ENCODE measurements at places on chromosomes 1 and 21.

DNA sequence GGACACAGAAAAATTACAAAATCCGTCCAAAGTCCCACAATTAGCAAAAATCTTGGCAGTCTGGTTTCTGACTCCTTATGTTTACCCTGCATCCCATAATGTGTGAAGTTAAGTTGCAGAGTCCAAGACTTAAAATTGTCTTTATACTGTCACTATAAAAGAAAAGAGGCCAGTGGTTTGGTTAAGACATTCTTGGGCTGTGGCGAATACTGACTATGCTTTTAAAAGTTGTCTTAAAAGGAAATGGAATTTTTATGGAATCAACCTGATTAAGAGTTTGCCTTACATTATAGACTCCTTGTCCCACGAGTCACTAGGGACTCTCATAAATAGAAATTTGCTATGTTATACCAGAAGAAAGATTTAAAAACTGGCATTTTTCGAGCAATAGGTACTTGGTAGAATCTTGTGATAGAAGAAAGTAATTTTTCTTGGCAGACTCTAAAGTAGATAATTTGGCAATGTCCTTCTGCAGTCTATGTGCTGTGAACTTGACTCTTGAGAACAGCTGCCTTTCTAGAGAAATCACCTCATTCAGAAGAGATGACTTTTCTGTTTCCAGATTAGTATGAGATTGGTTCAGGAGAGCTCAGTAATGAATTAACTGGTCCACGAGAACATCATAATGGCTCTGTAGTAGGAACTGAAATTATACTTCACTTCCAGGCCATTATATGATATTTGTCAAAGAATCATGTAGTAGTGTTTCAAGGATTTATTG lies 31.8 kb downstream of the NTNG1 start:
- DNase-seq: no peak

DNA sequence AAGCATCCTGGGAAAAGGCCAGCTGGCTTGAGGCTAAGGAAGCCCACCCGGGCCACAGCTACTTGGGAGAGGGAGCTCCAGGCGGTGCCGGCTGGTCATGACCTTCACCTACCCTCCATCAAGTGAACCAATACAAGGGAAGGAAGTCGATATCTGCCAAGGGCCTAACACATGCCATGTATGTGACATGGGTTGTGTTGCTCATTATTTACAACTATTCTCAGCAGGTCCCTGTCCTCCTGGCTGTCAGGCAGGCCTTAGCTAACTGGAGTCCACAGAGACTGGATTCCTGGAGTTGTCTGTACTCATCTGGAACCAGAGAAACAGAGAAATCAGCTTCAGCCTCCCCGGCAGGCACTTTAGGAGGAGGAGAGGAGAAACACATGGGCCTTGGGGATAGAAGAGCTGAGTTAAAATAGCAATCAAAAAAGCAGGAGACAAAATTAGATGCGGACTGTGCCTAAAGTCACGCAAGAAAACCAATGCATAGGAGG lies 15.7 kb downstream of the TCEA3 start:
- DNase-seq: no peak

DNA sequence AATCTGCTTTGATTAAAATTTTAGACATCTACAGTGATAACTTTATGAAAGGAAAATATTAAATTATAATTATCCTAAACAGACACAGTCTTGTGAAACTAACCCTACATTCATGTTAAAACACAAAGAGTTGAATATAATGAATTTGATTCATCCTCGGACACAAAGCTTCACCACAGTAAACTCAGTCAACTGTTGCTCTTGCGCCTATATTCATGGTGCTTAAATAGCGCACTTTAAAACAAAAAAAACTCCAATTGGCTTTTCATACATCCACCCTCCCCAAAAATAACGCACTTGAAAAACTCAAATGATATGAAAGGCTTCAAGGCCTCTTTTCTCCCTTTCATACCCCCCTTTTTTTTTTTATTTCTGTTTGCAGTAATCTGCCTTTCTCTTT lies 260.3 kb downstream of the FAF1 start:
- no peak for DNase-seq

DNA sequence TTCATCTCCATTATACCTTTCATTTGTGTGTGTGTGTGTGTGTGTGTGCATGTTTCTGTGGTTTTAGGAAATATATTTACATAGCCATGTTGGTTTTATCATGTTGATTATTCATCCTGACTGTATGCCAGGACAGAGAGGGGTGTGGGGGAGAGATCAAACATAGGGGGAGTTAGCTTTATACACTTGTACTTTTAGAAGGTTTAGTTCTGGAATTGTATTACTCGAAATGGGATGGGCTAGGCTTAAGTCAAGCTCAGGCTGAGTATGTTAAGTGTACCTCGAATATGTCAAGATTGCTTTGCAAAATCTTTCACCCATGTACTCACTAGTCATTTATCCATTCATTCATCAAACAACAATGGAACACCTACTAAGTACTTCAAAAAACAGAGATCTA lies 123.3 kb downstream of the HMCN1 start:
- peak; percentile 18 for DNase-seq

DNA sequence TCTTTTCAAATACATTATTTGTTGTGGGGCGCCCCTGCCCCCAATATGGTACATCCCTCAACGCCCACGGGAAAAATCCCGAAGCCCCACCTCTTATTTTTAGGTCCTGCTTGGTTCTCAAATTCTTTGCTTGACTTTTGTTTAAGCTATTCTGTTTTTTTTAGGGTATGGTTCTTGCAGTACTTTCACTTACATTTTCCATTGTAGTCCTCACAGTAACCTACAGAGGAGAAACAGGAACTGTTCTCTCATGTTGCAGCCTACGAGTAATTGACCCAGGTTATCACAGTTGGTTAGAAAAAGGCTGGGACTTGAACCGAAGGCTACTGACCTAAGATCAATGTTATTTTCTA lies 697 bp upstream of the C21orf91 start:
- DNase-seq: no peak

DNA sequence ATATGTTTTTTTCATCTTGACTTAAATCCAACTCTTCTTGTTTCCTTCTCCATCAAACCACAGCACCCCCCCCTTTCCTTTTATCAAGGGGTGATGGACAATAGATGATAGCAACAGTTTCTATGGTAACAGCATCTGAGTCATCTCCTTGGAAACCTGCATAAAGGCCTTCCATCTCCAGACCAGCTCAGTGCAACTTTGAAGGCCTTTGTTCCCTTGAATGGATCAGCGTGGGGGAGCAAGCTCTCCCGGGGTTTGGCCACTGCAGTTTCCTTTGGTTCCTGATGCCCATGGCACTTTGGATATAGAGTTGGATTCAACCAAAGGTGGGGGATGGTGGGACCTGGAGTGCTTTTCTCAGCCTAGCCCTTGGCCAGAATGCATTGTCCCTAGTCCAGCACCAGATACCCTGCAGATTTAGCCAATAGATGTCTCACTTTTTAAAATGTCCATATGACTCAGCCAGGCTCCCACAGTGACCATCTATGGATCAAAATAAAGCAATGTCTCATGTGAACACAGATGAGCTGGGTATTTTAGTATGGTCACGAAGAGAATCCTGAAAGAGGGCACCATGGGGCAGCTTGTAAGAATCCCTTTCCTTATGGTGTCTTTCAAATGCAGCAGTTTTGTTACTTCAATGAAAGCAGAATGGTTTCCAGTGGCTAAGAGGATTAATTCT lies 127.7 kb downstream of the SPATA46 start:
- no peak for DNase-seq

- no peak for DNase-seq
Measured at GRCh38 chr1:42164551-42165420, at the start of gene GUCA2A. TSS of gene GUCA2A (minus strand) at chr1:42164745. CDS start at chr1:42164712, 33 bp downstream.

GRCh38 chr1:5765997-5766913 lies 226.0 kb downstream of the NPHP4 start:
- DNase-seq: no peak

DNA sequence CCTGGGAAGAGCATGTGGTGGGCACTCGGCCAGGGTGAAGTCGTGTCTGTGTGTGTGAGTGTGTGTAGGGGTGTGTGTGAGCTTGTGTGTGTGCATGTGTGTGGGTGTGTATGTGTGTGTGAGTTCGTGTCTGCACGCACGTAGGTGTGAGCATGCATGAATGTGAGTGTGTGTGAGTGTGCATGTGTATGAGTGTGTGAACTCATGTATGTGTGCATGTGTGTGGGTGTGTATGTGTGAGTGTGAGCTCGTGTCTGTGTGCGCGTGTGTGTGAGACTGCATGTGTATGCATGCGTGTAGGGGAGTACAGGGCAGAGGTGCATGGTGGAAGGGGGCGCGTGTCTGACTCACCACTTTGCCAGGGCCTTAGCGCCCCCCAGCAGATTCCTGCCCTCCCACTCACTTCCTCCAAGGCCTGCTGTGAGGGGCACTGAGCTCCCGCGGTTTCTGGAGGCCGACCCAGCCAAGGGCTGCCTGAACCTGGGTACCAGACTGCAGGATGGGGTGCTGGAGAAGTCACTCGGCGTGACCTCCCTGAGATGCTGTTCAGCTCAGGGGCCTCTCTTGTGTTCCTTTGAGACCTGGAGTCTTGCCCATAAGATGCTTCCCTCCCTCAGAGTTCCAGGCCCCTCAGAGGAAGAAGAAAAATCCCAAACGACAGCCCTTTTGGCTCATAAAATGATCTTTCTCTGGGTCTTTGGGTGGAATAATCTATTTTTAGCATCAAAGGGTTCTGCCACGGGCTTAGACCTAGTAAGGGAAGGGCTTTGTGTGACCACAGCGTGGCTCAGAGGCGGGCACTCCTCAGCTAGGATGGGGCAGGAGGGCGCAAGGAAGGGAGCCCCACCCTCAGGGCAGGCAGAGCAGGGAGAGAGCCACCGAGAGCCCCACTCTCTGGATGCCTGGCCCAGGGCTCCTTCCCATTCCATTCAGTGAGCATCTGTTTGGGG lies 41.1 kb upstream of the RUNX3 start:
- no peak for DNase-seq

DNA sequence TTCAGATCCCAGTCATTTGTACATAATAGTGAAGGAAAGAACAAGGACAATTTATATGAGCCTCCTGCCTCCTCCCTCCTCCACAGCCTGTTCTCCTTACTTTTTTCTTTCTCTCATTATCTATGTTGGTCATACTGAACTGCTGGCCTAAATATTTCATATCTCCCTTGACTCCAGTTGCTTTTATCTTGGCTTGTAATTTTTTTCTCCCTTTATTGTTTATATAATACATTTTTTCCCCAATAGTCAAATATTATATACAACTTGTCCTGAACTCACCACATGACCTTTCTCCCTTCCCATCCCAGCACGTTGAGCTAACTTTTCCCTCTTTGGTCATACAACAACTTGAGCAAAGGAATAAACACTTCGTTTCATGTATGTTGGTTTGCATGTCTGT lies 752.1 kb downstream of the LTN1 start:
- DNase-seq: peak; percentile 47

DNA sequence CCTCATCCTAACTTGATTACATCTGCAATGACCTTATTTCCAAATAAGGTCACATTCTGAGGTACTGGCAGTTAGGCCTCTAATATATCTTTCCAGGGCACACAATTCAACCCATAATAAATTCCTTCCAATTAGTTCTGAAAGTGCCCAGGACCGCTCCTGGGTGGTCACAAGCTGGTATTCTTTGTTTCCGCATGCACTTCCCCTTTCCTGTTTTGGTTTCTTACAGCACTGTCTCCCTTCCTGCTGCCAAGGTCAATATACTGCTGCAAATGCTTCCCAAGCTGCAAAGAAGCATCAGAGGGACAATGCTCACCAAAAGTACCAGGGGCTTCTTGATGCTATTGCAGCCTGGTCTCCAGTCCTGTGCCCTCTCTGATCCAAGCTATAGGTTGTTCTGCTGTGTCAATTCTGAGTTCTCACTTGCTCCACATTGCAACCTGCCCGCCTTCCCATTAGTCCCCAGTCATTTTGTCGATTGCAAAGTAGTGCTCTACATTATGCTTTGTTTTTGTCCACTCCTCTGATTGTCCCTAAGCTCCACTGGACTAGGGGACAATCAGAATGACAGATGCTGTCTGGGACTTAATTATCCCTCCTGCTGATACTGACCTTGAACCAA lies 13.9 kb upstream of the XPR1 start:
- no peak for DNase-seq

DNA sequence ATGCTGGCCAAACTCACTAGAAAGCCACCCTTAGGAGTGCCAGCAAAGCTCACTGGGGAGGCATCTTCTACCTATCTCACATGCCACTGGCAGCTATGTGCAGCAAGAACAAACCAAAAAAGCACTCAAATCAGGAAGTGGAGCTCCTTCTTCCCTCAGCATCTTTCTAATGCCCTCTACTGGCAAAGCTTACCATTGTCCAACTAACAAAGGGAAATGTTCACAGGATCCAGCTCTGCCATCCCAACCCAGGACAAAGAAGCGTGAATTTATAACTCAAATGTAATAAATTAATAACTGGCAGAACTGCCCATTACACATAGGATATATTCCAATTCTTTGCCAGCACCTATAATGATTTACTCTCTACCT lies 38.9 kb downstream of the LEPR start:
- no peak for DNase-seq

DNA sequence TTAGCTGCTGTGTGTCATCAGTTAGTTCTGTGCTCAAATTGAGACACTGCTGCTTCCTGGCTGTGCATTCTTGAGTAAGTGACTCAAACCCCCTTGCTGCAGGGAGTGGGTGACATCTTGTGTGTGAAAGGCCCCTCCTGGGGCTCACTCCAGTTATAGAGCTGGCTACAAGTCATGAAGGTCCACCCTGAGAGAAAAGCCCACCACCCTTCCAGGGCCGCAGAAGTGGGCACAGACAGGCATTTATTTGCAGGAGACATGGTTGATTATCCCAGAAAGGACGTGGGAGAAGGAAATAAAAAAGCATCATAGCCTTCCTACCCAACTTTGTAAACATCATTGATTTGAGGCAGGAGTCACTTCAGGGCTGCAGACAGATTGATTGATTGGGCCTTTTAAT lies 550.6 kb downstream of the MATN1 start:
- DNase-seq: no peak

DNA sequence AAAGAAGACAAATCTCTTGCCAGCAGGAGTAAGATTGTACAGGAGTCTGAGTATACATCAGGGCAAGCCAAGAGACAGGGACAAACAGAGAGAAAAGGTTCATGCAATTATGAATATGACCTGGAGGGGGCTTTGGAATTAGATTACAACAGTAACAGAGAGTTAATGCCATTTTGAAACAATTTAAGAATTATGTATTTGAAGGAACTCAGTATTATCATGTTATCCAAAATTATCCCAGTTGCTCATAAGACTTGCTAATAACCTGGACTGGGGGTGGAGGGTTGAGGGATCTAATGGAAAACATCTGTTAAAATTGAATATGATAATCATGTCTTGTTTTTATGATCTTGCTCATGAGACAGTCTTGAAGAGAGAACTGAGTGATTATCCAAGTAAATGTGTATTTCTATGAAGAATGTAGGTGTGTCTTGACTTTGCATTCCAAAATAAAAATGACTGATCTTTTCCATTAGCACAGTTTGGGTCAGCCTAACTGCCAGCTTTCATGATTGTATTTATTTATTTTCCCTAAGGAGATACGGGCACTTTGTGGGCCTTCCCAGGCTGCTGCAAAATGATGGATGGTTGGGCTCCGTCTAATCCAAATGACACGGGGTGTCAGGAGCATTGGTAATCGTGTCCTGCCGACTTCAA lies 117.7 kb downstream of the ERG start:
- DNase-seq: no peak

DNA sequence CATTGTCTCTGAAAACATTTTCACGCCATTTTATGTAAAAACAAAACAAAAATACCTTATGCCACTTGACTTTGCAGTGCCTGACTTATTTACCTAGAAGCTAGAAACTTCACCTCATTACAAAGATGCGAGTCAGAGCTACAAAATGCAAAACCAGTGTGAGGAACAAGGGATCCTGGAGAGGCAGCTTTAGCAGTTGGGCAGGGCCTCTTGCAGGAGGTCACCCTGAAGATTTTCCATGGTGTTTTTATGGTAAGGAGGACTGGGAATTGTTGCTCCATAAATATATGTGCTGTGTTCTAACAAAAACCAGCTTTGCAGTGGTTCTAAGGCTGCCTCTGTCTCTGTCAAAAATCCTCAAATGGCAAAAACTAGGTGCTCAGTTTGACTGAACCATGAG lies 36.4 kb upstream of the TARBP1 start:
- DNase-seq: peak; percentile 87
